Liver (tissue), 10 donors: ENCODE measurements at places on chromosomes 16 and 17.
A peak's percentile ranks its signal among the peaks of the same experiment; 100 is the strongest.

DNA sequence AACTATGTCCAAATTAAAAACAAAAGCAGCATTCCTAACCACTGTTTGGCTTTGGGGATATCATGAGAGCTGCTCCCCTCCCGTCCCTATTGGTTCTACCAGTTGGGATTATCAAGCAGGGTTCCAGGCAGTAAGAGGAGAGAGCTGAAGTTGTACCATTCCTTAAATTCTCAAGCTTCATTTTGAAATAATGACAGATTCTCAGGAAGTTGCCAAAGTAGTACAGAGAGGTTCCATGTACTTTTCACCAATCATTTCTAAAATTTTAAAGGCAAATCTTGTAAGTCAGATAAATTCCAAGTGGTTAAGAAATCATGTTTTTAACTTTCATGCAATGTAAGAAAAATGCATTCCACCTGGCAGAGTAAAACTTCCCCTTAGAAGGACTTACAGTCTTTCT lies 36.9 kb downstream of the TEX2 start:
- no peak for DNase-seq

DNA sequence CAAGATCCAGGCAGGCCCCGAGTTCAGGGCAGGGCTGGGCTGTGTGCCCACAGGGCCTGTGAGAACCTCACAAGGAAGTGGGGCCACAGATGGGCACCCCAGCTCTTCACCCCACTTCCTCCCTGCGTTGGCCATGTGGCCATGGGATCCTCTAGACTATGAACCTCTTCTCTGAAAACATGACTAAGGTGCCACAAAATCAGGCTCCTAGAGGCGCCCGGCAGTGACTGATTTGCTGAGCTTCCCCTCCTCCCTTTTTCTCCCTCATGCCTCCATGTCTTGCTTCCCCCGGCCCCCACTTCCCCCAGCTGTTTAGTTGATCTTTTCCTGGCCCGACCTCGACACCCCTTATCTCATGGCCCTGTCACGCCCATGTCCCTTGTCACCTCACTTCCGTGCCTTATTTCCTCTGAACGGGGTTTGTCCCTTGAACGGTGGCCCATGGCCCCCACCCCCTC lies 87.1 kb downstream of the KCNJ12 start:
- no peak for DNase-seq

GRCh38 chr16:69889295-69889964 lies 61.7 kb upstream of the CLEC18A start:
- DNase-seq: no peak

DNA sequence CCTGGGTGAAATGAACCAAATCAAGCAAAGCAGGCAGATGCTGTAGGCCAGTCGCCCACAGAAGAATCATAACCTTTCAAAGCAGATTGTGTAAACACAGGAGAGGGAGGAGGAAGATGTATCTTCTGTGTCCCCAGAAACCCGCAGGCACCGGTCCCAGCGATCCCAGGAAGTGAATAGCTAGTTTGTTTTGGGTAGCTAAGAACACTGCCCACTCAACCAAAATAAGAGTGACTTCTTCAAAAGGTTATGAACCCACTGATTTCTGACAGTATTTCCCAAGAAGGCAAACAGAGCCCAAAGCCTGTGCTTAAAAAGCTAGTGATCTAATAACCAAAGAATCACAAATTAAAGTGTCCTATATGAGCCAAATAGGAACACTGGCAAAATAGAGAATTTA lies 67.8 kb downstream of the GRIN2A start:
- DNase-seq: no peak

DNA sequence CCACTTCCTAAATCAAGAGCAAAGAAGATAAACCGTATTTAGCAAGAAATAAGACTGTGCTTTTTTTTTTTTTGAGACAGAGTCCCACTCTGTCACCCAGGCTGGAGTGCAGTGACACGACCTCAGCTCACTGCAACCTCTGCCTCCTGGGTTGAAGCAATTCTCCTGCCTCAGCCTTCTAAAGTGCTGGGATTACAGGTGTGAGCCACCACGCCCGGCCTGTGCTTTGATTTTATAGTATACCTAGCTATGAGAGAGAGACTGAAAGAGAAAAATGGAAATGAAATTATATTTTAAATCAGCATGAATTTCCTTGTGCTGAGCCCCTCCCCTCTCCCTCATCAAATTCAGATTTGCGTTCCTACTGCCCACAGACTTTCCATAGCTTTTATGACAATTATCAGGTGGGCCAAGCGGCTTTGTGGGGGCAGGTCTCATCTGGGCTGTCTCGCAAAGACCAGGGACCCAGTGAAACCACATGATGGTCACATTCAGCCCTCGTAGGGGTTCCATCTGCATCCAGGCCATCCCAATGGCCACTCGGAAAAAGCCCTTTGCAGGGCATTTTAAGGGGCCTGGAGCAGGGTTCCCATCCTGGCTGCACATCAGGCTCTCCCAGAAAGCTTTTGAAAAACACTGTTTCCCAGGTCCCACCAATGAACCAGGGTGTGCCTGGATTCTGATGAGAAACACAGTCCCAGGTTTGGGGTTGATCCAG lies 8.5 kb downstream of the CACNG1 start:
- no peak for DNase-seq

- DNase-seq: no peak
Measured at GRCh38 chr16:27302126-27302525, 11.6 kb upstream of the IL4R start.

- DNase-seq: no peak
Measured at GRCh38 chr16:81717662-81718189, 61.4 kb upstream of the PLCG2 start.

DNA sequence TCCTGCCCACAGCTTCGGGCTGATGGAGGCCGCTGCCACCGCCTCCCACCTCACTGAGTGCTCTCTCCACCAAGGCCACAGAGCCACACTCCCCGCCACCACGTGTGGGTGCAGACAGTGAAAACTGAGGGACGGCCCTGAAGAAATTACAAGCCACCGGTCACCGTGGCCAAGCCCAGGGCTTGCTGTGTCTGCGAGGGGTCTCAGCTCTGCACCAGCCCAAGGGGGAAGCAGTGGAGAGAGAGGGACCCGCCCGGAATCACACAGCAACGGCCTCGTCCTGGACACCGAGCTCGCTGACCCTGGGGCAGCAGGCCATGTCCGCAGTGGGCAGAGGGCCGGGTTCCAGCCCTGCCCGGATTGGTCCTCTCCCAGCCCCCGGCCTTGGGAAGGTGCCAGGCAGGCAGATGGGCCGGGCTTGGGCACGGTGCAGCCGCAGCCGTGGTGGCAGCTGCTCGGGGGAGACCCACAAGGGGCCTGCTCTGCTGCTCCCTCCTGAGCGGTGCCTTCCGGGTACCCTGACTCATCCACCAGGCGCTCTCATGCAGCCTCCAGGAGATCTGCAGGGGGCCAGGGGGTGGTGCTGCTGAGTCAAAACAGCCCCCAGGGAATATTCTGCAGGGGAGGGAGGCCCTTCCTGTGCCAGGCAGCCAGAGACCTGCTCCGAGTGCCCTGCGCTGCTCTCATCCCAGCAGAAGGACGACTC lies 52.0 kb downstream of the CBFA2T3 start:
- DNase-seq: no peak

DNA sequence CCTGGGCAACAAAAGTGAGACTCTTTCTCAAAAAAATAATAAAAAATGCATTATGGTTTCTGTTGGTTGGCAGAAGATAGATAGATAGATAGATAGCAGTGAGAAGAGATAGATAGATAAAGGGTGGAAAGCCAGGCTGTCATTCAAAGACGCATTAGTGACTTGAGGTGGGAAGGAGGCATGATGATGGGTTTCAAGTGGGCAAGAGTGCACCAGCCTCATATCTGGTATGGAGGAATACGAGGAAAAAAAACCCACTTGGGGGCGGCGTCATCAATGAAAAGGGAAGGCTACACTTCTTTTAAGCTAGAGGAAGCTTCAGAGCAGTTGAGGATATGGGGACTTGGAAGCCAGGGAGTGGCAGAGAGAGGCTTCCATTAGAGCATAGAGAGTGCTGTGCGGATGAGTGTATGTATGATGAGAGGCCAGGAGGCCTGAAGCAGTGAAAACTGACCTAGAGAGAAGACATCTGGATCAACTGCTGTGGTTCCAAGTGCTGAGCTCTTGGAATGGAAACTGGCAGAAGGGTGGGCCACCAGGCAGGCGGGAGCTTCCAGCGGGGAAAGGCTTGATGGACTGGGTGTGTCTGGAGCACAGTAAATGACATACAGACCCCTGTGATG lies 31.8 kb downstream of the CEP95 start:
- no peak for DNase-seq

DNA sequence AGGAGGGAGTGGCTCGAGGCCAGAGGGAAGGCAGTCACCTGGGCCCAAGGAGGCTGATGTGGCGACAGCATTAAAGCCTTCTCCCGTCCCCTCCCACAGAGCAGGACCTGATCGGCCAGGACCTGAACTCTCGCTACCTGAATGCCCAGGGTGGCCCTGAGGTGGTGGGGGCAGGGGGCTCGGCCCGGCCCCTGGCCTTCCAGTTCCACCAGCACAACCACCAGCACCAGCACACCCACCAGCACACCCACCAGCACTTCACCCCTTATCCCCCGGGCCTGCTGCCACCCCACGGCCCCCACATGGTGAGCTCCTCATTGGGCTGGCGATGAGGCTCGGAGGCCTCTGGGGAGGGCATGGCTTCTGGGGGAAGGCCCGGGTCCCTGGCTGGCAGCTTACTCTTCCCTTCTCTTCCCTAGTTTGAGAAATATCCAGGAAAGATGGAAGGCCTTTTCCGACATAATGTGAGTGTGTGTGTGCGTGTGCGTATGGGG lies 6.4 kb downstream of the FBRS start:
- DNase-seq: no peak

DNA sequence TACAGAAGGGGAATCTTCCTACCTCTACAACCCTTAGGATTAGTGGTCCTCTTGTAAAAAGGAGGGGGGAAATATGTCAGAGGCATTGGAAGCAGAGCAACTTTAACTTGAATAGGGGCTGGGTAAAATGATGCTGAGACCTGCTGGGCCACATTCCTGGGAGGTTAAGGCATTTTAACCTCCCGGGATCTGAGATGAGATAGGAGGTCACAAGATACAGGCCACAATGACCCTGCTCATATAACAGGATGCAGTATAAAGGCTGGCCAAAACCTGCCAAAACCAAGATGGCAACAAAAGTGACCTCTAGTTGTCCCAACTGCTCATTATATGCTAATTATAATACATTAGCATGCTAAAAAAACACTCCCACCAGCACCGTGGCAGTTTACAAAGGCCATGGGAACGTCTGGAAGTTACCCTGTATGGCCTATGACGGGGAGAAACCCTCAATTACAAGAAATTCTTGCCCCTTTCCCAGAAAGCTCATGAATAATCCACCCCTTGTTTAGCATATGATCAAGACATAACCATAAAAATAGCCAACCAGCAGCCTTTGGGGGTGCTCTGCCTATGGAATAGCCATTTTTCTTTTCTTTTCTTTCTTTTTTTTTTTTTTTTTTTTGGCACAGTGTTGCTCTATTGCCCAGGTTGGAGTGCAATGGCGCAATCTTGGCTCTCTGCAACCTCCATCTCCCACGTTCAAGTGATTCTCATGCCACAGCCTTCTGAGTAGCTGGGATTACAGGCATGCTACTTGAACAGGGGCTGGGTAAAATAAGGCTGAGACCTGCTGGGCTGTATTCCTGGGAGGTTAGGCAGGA lies 6.2 kb upstream of the C1QTNF1 start:
- DNase-seq: no peak

- no peak for DNase-seq
Measured at GRCh38 chr16:54953461-54953860, 22.8 kb downstream of the IRX5 start.

DNA sequence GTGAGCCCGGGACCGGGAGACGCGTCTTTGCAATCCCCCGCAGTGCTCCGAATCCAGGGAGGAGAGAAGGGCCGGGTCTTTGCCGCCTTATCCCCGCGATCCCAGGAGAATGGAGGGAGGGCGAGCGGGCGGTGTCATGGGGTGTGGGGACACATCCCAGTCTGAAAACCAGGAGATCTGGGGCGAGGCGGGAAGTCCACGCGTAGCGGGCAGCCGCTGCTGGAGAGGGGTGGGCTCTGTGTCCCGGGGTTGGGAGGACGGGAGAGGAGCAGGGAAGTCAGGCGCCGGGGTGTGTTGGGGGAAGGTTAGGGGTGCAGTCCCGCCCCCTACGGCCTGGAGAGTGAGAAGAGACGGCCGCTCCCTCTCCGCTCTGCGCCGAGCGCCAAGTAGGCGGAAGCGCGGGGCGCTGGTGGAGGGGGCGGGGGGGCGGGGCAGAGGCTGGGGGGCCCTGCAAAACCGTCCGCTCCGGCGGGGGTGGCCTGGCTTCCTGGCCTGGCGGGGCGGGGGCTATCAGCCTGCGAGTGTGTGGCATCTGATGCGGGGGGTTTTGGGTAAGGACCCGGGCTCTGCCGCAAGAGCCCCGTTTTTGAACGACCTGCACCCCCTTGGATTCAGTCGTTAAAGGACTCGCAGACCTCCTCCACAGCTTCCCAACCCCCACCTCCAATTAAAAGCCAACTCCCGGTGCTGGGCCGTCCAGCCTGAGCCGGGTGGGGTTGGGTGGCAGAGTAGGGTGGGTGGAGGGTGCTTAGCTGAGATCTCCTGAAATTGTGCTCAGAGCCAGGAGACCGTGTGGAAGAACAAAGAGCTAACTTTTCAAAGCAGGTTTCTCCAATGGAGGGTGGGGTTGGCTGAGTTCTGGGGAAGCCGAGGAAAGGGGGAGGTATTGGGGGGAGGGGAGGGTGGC lies 654 bp downstream of the LASP1 start:
- DNase-seq: peak; percentile 68

GRCh38 chr17:59451706-59452105 lies 113.7 kb upstream of the DHX40 start:
- DNase-seq: no peak

DNA sequence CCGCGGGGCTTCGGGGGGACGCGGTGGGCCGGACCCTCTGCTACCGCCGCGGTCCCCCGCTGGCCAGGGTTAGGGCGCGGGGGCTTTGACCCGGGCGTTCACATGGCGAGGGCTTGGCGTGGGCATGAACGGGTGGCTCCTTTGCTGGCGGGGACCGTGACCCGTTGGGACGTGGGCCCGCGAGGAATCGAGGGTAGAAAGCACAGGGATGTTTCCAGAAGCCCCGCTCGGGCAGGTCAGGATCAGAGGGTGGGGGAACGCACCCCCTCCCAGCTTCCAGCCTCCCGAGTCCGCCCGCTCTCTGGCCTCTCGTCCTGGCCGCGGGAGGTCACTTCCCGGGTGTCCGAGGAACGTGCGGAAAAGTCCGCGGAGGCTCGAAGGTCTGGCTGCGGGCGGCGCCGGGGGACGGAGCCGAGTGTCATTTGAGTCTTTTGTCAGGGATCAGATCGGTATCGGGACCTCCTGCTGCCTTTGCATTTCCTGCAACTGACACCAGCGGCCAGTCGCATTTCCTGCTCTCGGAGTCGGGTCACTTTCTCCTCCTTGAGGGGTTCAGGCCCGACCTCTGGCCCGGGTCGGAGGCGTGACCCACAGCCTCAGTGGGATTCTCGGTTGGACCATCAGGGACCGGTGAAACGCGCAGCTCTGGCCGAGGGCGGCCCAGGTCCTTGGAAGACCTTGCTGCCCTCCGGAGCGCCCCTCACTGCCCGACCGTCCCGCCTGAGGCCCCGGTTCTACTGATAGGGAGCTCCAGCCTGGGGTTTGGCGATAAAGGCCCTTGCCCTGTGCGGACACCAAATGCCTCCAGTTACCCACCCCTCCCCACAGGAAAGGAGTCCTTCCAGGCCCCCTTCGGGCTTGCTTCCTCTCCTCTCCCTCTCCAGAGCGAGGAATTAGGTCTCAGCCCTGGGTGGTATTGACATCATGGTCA lies 702 bp upstream of the WNT3 start:
- DNase-seq: no peak

- DNase-seq: no peak
Measured at GRCh38 chr16:30637944-30638343, 12.8 kb upstream of the PRR14 start.

- no peak for DNase-seq
Measured at GRCh38 chr16:25751230-25751835, 59.6 kb downstream of the HS3ST4 start.
